ENCODE measurements at places on chromosomes 11 and 22. TPM values are rescaled to one million over a fixed set of nuclear protein-coding genes. Genes with fewer than 3 reads are reported as not detected.

IGLL1 gene
- not detected for total RNA-seq

ISX gene
- total RNA-seq: not detected

MYRF gene
- 7.0 TPM for total RNA-seq

FAM180B gene
- total RNA-seq: not detected

ART1 gene
- total RNA-seq: not detected

KRTAP5-2 gene
- not detected for total RNA-seq

CASP1 gene
- 6.1 TPM for total RNA-seq

OR2AG1 gene
- total RNA-seq: not detected

SLC25A45 gene
- total RNA-seq: 3.3 TPM

MUC6 gene
- total RNA-seq: not detected

OR8U1 gene
- not detected for total RNA-seq

RFPL1 gene
- not detected for total RNA-seq

GLB1L2 gene
- 2.4 TPM for total RNA-seq

CNGA4 gene
- not detected for total RNA-seq

RBFOX2 gene
- total RNA-seq: 86.0 TPM

OLFML1 gene
- 7.7 TPM for total RNA-seq

MS4A6A gene
- total RNA-seq: 40.8 TPM

OR5B21 gene
- not detected for total RNA-seq

MMP27 gene
- not detected for total RNA-seq

PNPLA3 gene
- 0.16 TPM for total RNA-seq

ARVCF gene
- total RNA-seq: 35.8 TPM
